ENCODE measurements at places on chromosomes 11 and 22. TPM values are rescaled to one million over a fixed set of nuclear protein-coding genes. Genes with fewer than 3 reads are reported as not detected.

Gene FAM180B
- 3.3 TPM for total RNA-seq

Gene C11orf42
- total RNA-seq, result not detected

DNA sequence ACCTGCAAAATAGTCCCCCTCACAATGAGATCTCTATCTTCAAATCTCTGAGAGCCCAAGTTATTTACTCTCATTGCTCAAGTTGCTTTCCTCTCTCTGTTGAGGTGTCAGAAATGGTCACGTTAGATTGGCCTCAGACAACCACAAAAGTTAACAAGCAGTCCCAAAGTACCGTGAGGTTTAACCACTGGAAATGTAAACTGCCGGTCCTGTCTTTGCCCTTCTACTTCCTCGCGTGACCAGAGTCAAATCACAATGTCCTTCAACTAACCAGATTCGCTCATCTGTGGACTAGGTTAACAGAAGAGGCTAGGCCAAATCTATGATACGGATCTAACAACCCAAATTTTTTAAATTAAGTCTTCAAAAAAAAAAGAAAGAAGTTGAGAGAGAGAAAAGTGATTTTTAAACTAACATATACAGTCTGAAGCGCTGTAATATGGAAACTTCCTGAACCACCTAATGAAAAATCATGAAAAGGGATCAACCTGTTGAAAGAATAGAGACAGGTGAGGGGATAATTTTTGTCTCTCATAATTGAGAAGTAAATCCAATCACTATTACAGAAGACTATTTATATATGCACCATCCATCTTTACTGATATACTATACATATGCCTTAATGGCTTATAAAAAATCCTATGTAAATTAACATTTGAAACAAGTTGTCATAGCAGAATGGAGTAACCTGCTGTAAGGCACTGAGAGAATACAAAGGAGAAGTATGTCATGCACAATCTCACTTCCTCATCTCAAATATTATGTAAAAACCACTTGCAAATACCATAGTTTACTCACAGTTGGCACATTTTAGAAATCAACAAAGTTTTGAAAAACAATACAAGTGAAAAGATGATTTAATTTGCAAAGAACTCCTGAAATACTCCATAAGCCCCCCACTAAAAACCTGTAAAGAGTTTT lies 3.3 kb upstream of the JAML start:
- H3K27me3 ChIP-seq, result no peaks in the 10 kb centered on the region
- H3K4me1 ChIP-seq, result no peaks in the 10 kb centered on the region
- H3K36me3 ChIP-seq, result no peaks in the 10 kb centered on the region
- no peak for DNase-seq
- H3K4me3 ChIP-seq, result no peak overlapping the region

DNA sequence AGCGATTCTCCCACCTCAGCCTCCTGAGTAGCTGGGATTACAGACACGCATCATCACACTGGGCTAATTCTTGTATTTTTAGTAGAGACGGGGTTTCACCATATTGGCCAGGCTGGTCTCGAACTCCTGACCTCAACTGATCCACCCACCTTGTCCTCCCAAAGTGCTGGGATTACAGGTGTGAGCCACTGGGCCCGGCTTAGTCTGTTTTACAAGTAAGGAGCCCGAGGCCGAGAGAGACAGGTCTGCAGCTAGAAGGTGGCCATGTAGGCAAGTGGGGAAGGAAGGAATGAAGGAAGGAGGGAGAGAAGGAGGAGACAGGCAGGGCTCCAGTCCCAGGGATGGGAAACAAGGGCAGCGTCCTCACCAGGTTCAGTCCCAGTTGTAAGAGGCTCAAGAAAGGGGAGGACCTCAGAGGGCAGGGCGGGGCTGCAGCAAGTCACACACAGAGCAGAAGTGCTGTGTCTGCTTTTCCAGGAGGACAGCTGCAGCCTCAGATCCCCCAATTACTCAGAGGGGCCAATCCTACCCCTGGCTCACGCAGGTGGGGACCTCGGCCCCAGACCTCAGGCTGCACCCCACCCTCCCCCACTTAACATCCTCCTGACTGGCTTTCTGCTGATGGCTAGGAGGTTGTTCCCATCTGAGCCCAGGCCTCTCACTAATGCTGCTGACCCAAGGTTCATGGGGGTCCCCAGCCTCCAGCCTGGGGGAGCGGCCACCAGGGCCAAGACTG lies 53.8 kb upstream of the PRR5 start:
- H3K4me1 ChIP-seq, result no peaks in the 10 kb centered on the region
- no peak for DNase-seq
- no peak overlapping the region for H3K4me3 ChIP-seq
- no peaks in the 10 kb centered on the region for H3K36me3 ChIP-seq
- H3K27me3 ChIP-seq, result no peaks in the 10 kb centered on the region

DNA sequence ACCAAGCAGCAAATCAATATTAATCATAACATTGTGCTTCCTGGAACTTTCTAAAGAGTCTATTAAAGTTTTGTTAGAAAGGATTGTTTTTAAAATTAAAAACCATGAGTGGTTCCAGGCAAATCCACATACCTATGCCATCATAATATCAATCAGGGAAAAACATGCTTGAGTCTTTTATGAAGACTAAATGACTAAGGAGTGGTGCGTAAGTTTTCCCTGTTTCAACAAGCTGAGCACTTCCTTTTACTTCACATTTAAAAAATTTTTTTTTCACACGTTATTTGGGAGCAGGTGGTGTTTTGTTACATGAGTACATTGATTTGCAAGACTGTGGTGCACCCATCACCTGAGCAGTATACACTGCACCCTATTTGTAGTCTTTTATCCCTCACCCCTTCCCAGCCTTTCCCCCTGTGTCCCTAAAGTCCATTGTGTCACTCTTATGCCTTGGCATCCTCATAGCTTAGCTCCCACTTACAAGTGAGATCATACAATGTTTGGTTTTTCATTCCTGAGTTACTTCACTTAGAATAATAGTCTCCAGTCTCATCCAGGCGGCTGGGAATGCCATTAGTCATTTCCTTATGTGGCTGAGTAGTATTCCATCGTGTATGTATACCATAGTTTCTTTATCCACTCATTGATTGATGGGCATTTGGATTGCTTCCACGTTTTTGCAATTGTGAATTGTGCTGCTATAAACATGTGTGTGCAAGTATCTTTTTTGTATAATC lies 1190.3 kb upstream of the RAG2 start:
- H3K4me3 ChIP-seq, result no peak overlapping the region
- no peak overlapping the region for H3K27ac ChIP-seq
- no peak for DNase-seq
- H3K36me3 ChIP-seq, result no peaks in the 10 kb centered on the region

- DNase-seq, result no peak
- no peaks in the 10 kb centered on the region for H3K4me1 ChIP-seq
- no peak overlapping the region for H3K4me3 ChIP-seq
- no peaks in the 10 kb centered on the region for H3K36me3 ChIP-seq
- no peak overlapping the region for H3K27ac ChIP-seq
- no peaks in the 10 kb centered on the region for H3K27me3 ChIP-seq
These were observed 213.6 kb upstream of the SESN3 start for GRCh38 chr11:95444309-95445241.

DNA sequence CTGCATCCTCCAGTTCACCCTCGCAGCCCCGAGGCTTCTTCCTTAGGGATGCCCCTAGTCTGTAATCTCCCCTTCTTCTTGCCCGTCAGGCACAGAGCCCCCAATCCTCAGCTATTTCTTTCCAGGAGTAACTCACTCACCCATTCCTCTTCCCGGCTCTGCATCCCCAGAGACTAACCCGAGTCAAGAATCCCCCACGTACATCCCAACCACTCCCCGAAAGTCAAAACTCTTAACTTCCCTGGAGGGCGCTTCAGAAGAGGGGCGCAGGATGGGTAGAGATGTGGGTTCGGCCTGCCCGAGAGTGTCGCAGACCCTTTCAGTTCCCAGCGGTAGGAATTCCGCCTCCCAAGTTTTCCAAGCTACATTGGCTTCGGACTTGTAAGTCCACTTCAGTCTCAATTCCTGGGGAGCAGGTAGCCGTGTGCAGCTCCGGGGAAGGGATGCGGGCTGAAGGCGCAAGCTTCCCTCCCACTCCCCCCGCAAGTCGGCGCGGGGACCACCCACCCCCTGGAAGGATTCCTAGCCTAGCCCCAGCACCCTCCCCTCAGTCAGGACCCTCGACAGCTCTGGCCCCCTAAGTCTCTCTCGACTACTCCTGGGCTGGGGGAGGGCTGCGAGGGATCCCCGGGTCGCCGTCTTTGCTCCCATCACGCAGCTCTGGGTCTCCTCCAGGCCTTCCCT lies 871 bp downstream of the BDNF start:
- H3K27ac ChIP-seq, result no peak overlapping the region
- no peaks in the 10 kb centered on the region for H3K36me3 ChIP-seq
- peaks cover 19% of the 10 kb centered on the region for H3K4me1 ChIP-seq
- H3K27me3 ChIP-seq, result peaks cover 60% of the 10 kb centered on the region

DNA sequence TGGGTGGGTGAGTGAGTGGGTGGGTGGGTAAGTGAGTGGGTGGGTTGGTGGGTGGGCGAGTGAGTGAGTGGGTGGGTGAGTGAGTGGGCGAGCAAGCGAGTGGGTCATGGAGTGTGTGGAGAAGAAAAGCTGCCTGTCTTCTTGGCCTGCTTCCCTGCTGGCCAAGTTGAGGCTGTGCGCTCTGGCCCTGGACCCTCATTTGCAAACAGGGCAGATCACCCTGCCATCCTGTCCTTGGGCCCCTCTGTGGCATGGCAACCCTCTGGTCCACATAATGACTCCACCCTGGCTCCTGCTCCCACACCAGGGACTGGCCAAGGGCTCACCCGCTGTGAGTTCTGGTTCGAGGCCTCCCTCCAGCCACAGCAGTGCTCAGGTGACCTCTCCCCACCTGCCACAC lies 35.1 kb downstream of the CAPN1 start:
- no peak overlapping the region for H3K4me3 ChIP-seq
- no peak overlapping the region for H3K27ac ChIP-seq
- H3K27me3 ChIP-seq, result no peaks in the 10 kb centered on the region
- DNase-seq, result no peak
- no peaks in the 10 kb centered on the region for H3K36me3 ChIP-seq

- H3K27ac ChIP-seq, result no peak overlapping the region
- H3K36me3 ChIP-seq, result peaks cover 32% of the 10 kb centered on the region
- H3K27me3 ChIP-seq, result no peaks in the 10 kb centered on the region
- H3K4me1 ChIP-seq, result no peaks in the 10 kb centered on the region
- no peak for DNase-seq
- peak overlapping the region; percentile 66 for H3K4me3 ChIP-seq
These were observed 388 bp downstream of the HINFP start for GRCh38 chr11:119121811-119122124.

GRCh38 chr22:17827466-17827865 lies 53.2 kb upstream of the BID start:
- no peak overlapping the region for H3K4me3 ChIP-seq
- no peak for DNase-seq
- H3K4me1 ChIP-seq, result no peaks in the 10 kb centered on the region
- no peaks in the 10 kb centered on the region for H3K27me3 ChIP-seq
- H3K36me3 ChIP-seq, result no peaks in the 10 kb centered on the region
- H3K27ac ChIP-seq, result no peak overlapping the region

DNA sequence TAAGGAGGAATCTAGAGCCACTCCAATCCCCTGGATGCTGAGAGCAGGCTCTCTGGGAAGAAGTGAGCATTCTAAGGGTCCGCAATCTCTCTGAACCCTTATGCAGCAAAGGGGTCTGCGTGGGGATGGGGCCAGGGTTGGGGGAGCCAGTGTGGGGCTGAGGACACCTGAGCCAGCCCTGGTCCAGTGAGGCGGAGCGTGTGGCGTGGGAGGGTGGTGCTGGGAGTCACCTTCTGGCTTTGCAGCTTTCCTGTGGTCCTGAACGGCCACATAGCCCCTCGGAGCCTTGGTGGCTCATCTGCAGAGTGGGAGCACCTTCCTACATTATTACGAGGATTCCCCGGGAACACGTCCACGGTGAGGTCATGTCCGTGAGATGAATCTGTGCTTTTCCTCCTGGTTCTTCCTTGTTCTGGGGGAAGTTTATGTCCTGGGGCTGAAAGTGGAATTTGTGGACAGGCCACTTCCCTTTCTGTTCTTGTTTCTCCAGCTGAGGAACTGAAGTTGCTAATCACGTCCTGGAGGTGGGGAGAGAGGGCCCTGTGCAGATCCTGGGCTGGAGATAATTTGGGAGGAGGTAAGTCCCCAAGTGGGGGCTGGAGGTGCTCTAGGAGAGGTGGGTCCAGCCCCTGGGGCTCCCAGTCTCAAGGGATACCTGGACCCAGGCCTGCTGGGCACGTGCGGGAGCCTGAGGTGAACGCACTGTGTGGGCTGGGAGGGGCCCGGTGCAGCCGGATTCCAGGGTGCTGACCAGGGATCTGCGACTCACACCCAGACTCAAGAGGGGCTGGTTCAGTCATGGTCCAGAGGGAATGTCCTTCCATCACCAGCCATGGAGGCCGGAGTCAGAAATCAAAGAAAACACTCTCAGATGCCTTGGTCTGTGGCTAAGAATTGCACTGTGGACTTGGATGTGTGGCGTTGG lies 6.1 kb downstream of the MRGPRE start:
- no peaks in the 10 kb centered on the region for H3K27me3 ChIP-seq
- no peak overlapping the region for H3K4me3 ChIP-seq
- no peak overlapping the region for H3K27ac ChIP-seq
- H3K36me3 ChIP-seq, result no peaks in the 10 kb centered on the region

GRCh38 chr22:36086629-36087254 lies 58.1 kb upstream of the RBFOX2 start:
- no peaks in the 10 kb centered on the region for H3K36me3 ChIP-seq
- no peaks in the 10 kb centered on the region for H3K27me3 ChIP-seq
- no peak for DNase-seq
- H3K27ac ChIP-seq, result no peak overlapping the region
- no peaks in the 10 kb centered on the region for H3K4me1 ChIP-seq

GRCh38 chr22:44026630-44027511 lies 2.8 kb downstream of the PARVB start:
- peak; percentile 72 for DNase-seq
- no peaks in the 10 kb centered on the region for H3K36me3 ChIP-seq
- no peak overlapping the region for H3K4me3 ChIP-seq
- peaks cover 4% of the 10 kb centered on the region for H3K27me3 ChIP-seq
- peaks cover 33% of the 10 kb centered on the region for H3K4me1 ChIP-seq

DNA sequence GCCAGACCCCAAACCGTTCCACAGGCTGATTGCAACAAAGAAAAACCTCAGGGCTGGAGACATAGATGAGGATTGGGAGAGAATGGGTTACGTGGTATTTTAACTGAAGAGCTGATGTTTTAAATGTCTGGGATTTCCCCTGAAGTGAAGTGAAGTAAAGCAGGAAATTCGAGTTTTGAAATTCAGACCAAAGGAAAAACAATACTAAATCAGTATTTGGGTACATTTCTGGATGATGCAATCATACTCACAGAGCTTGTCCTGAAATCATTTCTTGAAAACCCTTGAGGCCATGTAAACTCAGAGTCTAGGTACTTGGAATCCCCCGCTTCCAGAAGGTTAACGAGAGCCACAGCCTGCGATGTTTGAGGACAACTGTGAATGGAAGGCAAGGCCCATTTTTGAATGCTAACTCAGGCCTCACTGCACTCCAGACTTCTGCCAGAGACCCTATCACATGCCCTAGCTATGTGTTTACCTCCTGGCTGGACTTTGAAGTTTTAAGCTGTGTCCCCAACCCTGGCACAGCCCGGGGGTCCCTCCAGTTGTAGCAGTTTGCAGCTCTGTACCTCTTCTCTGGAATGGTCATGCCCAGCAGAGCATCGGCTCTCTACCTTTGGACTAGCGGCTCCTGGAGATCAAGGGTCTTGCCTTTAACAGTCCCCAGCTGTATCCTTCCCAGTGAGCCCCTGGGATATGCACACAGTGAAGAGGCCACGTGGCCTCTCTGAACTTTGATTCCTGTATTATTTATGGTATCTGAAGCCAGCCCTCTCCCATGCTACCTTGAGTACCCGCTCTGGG lies 5.4 kb upstream of the FTH1 start:
- no peak for DNase-seq
- H3K4me1 ChIP-seq, result peaks cover 9% of the 10 kb centered on the region
- H3K4me3 ChIP-seq, result no peak overlapping the region
- H3K27me3 ChIP-seq, result no peaks in the 10 kb centered on the region
